ENCODE measurements at places on chromosomes 2 and 18.

DNA sequence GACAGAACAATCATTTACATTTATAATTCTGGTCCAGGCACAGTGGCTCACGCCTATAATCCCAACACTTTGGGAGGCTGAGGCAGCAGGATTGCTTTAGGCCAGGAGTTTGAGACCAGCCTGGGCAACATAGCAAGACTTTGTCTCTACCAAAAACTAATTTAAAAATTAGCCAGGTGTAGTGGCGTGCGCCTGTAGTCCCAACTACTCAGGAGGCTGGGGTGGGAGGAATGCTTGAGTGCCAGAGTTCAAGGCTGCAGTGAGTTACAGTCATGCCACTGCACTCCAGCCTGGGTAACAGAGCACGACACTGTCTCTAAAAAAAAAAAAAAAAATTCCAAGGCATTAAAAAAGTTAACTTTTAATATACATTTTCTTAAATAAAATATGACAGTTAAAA, 88.1 kb downstream of the PLEKHM3 start:
- DNase-seq, result no peak

GRCh38 chr2:5409898-5410381, 282.2 kb upstream of the SOX11 start:
- DNase-seq, result no peak

DNA sequence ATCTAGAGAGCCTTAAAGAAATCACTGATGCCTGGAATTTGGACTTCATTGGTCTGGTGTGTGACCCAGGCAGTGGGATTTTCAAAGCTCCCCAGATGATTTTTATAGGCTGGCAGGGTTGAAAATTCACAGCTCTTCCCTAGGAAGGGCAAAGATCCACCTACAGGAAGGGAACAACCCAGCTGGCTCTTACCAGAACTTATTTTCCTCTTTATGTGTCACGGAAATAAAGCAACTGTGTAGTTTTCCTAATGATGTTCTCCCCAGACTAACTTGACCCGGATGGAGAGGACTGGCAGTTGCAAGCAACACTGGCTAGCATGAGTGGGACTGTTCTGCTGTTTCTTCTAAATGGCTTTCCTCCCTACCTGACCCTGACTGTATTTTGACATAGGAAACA, 235.6 kb downstream of the ALPK2 start:
- DNase-seq, result no peak

DNA sequence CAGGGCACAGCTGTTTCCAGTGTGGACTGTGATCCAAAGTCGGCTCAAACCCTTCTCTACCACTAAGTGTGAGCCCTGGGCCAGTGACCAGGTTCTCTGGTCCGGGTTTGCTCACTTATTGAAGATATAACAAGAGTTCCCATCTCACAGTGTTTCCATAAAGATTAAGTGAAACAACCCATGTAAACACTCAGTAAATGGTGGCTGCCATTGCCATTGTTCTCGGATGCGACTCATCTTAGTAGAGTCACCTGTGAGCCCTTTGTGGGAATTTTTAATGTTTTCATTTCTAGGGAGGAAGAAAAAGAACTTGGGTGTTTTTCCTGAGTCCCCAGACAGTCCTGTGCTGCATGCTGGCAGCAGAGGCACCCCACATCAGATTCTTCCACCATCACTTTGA, 53.4 kb downstream of the TPGS2 start:
- DNase-seq, result no peak

GRCh38 chr18:45837283-45838070, 12.0 kb downstream of the SIGLEC15 start:
- DNase-seq, result peak; percentile 16

- no peak for DNase-seq
These were observed 8.6 kb downstream of the SDC1 start for GRCh38 chr2:20216130-20217025.

All from T-cell (primary cell).